ENCODE measurements at places on chromosomes 1 and 21. TPM values are rescaled to one million over a fixed set of nuclear protein-coding genes. Genes with fewer than 3 reads are reported as not detected.

SPRR2F gene
- not detected for total RNA-seq

- H3K27me3 ChIP-seq: no peaks in the 10 kb centered on the region
- DNase-seq: no peak
Measured at GRCh38 chr1:174976436-174977108, 23.2 kb upstream of the CACYBP start.

GRCh38 chr1:203063287-203063686 is 22.5 kb downstream of the MYOG start:
- no peak for DNase-seq
- H3K4me3 ChIP-seq: no peak overlapping the region

RAB7B gene
- not detected for total RNA-seq

DNA sequence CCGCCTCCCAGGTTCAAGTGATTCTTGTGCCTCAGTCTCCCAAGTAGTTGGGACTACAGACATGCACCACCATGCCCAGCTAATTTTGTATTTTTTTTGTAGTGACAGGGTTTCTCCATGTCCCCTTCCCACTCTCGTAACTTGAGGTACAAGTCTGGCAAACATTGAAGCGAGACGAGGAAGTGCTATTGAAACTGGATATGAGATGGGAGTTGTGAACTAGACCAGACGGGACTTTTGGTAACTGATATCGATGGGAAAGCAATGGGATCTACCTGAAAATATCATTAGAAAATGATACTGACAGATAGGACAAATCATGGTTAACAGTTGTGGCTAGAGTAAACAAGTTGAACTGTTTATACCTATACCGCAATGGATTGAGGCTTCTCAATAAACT is 95.2 kb upstream of the TRABD2B start:
- no peak for DNase-seq
- H3K4me3 ChIP-seq: no peak overlapping the region
- H3K27ac ChIP-seq: no peak overlapping the region
- H3K36me3 ChIP-seq: no peaks in the 10 kb centered on the region
- peaks cover 6% of the 10 kb centered on the region for H3K4me1 ChIP-seq
- H3K27me3 ChIP-seq: peaks cover 26% of the 10 kb centered on the region

SYT14 gene
- total RNA-seq: not detected

DNA sequence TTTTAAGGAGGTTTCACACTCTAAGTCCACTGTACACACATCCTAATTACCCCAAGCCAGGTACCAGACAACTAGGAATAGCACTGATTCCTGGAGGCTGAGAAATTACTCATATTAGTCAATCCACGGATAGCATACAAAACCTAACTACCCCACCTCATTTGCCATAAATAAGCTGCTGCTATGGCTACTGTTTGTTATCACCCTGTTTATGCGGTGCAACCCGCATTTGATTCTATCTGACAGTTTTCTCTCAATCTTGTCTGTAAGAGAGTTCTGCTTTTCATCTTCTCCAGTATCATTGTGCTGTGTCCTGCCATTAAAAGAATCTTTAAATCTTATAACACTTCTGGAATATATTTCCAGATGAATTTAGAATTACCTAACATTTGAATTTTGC is 1496.5 kb downstream of the PLA2G4A start:
- no peak for DNase-seq
- no peaks in the 10 kb centered on the region for H3K4me1 ChIP-seq
- H3K4me3 ChIP-seq: no peak overlapping the region
- H3K36me3 ChIP-seq: no peaks in the 10 kb centered on the region
- H3K27ac ChIP-seq: no peak overlapping the region
- no peaks in the 10 kb centered on the region for H3K27me3 ChIP-seq

DNA sequence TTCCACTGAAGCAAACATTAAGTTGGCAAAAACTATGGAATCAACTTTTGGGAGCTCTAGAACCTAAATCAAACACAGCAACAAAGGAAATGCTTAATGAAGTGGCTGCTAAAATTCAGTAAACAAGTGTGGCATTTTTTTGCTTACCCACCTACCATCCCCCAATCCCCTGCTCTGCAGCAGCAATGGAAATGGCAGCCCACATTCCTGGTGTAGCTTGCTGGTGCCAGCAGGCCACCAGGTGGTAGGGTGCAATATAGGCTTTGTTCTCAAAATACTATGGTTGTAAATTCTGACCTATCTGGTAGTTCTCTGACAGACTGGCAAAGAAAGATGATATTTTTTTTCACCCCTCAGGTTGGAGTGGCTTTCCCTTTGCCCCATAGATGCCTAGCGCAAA is 42.8 kb downstream of the SHCBP1L start:
- no peaks in the 10 kb centered on the region for H3K36me3 ChIP-seq
- no peak overlapping the region for H3K4me3 ChIP-seq
- peaks cover 4% of the 10 kb centered on the region for H3K27me3 ChIP-seq
- DNase-seq: no peak
- H3K27ac ChIP-seq: no peak overlapping the region

IGSF21 gene
- total RNA-seq: not detected

C8A gene
- total RNA-seq: not detected

Measured in activated CD8-positive, alpha-beta T cell treated with anti-CD3 and anti-CD28 coated beads, Interleukin-2, amount 10 ng/mL, durations not matched to agents 7 days and 5 days (primary cell).